Stimulated activated CD8-positive, alpha-beta memory T cell treated with anti-CD3 and anti-CD28 coated beads, Interleukin-7, amount 100 ng/mL, for 48 hours (primary cell): ENCODE measurements at places on chromosomes 1 and 21.

DNA sequence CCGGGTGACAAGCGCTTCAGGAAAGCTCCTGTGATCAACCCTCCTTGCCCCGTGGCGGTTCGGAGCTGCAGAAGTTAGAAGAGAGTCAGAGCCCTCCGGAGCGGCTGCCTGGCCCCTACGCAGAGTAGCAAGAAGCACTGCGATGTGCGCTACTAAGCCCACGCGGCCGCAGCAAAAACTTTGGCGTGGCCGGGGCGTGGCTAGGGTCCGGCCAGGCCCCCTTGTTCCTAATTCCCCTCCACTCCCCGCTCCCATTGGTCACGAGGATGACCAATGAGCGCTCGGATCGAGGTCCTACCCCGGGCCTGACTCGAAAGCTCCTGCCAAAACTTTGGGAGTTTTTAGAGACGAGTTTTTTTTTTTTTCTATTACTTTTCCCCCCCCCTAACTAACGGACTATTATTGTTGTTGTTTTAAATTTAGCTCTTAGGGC lies at the start of gene HLX:
Gene HLX (plus strand): TSS at position 368 of the 433 bp plus-strand sequence. CDS start 415 bp downstream, outside the sequence.
- DNase-seq: no peak

- DNase-seq: no peak
Observed at GRCh38 chr21:45202889-45203288, 84.8 kb downstream of the POFUT2 start.

DNA sequence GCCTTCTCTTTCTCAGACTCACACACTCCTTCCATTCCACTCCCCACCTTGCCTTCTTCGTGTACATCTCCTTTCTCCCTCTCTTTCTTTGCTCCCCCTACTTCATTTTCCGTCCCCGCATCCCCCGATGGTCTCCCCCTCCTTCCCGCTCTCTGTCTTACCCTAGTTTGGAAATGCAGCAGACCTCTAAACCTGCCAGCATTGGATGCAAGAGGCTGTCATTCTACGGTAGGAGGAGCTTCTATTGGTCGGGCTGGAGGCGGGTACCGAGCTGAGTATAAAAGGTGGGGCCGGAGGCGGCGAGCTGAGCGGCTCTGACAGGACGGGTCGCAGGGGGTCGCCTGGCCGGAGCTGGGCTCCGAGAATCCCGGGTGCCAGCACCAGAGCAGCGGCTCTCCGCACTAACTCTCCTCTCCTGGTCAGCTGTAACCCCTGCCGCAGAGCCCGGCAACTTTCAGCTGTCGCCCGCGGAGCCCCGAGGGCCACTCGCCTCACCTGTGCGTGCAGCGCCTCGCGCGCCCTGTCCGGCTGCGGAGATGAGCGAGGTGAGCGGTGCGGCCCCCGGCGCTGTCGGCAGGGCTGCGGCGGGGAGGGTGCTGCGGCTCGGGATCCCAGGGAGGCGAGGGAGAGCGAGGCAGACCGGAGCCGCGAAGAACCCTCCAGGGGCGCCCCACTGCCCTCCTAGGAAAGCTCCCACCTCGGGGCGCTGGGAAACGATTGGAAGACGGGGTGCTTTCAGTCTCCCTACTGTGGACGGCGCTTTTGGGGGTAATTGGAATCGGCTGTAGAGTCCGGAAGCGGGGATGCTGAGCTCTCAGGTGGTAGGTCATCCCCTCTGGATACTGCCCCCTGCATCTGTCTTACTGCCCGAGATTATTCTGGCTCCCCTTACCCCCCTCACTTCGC lies at the start of gene PCP4L1:
Gene PCP4L1 (plus strand): TSS at position 307 of the 906 bp plus-strand sequence. CDS start 230 bp downstream, at position 537.
- DNase-seq: no peak

- no peak for DNase-seq
Observed at GRCh38 chr1:64087768-64088167, 115.7 kb upstream of the UBE2U start.

DNA sequence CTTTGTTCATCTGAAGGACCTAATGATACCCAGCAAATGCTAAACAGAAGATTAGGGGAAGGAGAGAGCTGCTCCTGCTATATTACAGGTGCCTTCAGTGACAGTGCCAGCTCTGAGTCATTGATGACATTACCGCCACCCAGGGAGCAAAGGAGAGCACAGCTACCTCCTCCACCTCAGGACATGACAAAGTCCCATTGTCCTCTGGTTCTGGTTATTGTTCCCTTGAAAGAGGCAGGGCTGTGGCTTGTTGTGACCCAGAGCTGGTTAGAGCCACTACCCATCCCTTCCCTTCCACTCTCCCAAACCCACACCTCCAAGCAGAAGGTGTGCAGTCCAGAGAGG lies 363.5 kb upstream of the DUSP10 start:
- no peak for DNase-seq

DNA sequence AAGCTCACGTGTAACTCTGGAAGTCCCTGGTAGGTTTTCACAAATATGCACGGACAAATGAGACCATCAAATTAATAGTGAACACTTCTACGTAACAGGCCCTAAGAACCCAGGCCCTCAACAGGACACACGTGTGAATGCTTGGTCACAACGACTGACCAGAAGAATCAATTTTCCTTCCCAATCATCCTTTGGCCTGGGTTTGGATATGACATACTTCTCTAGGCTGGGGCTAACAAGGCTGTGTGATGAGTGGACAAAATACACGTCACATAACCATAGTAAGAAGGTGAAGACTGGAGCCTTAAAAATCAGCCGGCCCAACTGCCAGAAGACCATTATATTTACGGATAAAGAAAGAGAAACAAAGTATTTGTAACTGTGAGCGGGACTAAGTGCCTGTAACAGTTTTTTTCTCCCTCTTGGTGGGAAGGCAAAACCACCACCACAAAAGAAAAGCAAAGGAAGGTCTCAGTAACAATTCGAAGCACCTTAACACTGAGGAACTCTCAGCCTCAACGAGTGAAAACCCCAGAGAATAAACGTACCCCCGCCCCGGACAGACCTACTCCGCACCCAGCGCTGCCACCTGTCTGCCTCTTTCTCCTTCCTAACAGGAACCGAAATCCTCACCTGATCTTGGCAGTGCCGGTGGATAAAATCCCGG lies 450 bp downstream of the SDE2 start:
- no peak for DNase-seq

DNA sequence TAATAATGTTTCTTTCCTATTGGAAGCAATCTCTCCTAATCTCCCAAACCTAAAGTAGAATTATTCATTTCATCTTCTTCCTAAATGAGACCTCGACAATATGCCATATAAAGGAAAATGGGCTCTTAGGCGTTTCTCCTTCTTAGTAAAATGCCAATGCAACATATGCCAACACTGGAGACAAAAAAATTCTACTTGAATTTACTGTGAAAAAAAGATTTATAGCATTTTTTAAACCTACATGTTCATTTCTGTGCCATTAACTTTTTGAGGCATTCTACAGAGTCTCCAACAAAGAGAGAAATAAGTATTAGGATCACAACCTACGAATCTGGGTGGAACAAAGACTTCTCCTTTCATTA lies 1.3 kb downstream of the WDR47 start:
- DNase-seq: no peak

- DNase-seq: no peak
Observed at GRCh38 chr1:228174482-228175315, 9.1 kb downstream of the IBA57 start.

DNA sequence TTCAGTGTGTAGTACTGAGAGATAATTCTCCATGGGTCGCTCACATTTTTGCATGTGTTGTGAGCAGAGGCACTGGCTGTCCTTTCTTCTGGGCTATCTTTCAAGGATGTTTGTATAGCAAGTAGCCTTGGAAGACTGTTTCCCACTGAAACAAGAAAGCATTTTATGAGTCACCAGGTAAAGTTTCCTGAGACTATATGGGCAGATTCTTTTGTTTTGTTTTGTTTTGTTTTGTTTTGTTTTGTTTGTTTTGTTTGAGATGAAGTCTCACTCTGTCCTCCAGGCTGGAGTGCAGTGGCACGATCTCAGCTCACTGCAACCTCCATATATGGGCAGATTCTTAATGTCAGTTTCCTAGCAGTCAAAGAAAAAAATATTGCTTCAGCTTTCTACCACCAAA lies 912.6 kb downstream of the TTLL7 start:
- no peak for DNase-seq

DNA sequence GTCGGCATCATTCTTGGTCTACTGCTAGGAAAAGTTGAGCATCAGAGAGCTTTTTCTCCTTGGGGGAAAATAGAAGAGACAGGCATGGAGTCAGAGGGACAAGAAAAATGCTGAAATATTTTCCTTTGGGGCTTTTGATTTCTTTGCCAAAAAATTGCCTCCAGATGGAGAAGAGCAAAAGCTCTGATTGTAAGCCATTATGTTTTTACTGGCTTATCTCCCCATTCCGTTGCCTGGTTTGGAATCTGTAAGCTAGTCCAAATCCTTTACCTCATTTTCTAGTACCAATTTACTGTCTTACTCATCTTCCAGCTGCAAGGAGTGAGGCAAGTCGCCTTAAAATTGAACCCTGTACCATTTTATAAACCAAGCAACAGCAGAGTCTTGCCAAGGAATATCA lies 23.3 kb upstream of the NBL1 start:
- DNase-seq: no peak

DNA sequence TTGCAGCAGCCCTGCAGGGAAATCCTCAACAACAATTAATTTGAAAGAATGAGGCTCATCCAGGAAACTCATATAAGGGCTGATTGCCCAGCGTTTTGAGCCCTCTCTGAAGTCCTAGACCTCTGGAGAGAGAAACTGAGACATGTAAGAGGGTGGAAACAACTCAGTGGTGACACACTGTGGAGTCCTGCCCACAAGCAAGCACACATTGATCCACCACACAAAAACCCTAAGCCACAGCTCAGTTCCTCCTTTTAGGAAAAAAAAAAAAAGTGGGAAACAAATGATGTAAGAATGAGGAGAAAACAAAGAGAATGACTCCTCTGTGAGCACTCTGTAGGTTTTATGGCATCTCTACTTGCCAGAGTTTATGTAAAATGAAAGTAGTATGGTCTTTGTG lies 22.9 kb upstream of the PLA2G5 start:
- DNase-seq: no peak

GRCh38 chr1:224513787-224514209 lies 79.2 kb upstream of the WDR26 start:
- DNase-seq: peak; percentile 68

DNA sequence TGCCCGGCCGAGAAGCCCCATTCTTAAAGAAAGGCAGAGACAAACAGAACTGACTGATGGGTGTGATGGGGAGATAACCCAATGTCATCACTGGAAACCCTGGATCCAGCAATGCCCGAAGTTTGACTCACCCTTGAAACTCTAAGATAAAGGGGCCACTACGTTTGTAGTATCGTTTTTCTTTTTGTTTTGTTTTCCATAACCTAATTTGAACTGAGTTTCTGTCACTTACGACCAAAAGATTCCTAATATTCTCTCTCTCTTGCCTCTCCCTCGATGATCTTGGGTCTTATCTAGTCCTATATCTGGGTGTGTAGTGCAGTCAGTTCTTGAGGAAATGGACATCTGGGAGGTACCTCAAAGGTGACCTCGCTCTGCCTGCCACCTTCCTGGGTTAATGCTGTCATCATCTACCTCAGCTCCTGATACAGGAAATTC lies 57.8 kb upstream of the ID3 start:
- no peak for DNase-seq
